Lung microvascular endothelial cell (primary cell): ENCODE measurements at places on chromosomes 5 and 9.

DNA sequence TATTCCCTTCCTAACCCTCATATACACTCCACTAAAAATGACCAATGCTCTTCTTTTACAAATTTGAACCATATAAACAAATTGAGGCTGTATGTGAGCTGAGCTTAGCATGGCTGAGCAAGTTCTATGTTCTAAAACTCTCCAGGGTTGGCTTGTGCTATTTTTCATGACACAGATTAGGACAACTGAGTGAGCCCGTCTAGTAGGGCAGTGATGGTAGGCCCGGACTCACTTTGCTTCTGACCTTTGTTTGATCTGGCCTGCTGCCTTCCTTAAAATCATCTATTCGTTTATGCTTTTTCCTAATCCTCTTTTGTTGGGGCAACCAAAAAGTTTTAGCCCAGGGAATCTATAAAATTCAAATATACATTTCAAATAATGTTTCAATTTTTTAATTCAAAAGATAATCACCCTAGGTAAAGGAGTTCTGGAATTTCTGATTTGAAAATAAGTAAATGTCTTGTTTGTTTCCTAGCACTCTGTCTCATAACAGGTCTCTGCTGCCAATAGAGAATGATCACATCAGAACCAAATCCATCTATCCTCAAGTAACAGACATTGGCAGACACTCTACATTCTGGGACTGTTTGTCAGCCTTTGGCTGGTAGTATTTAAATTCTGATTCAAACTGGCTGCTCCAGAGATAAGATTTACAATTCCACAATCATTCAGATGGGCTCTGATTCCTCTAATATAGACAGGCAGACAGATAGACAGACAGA, 217.0 kb upstream of the TARS1 start:
- DNase-seq, result no peak

DNA sequence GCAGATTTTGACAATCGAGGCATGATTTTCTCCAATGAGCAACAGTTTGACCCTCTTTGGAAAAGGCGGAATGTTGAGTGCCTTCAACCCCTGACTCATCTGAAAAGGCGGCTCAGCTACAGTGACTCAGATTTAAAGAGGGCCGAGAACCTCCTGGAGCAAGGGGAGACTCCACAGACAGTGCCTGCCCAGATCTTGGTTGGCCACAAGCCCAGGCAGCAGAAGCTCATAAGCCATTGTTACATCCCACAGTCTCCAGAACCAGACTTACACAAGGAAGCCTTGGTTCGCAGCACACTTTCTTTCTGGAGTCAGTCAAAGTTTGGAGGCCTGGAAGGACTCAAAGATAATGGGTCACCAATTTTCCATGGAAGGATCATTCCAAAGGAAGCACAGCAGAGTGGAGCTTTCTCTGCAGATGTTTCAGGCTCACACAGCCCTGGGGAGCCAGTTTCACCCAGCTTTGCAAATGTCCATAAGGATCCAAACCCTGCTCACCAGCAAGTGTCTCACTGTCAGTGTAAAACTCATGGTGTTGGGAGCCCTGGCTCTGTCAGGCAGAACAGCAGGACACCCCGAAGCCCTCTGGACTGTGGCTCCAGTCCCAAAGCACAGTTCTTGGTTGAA, 13.6 kb downstream of the PTPDC1 start:
- DNase-seq, result no peak

GRCh38 chr9:110153431-110153830, 54.5 kb downstream of the C9orf152 start:
- DNase-seq, result no peak

DNA sequence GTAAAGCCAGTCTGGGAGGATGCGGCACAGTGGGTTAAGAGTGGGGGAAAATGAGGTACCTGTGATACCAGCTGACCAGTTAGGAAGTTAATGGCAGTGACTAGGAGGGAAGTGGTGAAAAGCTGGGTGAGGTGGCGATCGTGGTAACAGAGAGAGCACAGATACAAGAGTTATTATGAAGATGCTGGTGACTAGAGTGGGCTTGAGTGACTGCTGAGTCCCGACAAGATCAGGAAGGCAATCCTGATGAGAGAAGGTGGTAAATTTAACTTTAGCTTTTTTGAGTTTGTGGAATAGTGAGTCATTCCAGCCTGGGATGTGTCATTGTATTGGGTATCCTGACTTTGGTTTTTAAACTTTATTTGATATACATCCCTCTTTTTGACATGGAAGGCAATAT, 38.8 kb downstream of the CMYA5 start:
- DNase-seq, result no peak

- no peak for DNase-seq
Measured at GRCh38 chr5:59769832-59770231, 123.7 kb downstream of the PDE4D start.

DNA sequence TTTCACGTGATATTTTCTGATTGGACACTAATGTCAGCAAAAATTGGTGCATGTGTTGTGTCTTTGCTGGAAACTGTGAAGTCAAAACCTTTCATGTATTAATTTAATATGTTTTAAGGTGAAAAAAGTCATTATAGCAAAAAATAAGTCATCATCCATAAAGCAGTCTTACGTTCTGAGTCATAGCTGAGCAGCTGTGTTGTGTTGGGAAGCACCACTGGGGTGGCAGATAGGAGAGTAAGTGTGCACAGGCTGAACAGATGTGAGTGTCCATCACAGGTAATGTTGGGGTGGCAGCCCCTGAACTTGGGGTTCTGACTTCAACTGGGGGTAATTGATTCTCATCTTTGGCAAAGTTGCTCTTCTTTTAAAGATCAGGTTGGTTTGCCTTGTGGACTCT, 156.8 kb downstream of the NXNL2 start:
- no peak for DNase-seq

GRCh38 chr9:69249337-69249736, 75.3 kb downstream of the TJP2 start:
- DNase-seq, result peak; percentile 68

DNA sequence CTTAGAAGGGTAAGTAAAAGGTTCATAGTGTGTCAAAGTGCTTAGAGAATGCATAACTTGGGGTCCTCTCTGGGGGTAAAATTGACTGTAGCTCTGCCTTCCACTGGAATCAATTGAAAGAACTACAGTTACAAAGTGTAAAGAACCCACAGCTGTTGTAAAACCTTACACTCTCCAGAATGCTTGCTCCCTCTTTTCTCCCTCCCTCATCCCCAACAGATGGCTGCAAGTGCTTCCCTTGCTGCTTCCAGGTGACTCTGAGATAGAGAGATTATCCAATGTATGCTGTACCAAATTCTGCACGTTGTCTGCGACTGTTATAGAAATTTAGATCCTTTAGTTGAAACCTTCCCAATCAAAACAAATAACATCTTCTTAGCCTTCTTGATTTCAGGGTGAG, 126.0 kb downstream of the STK32A start:
- DNase-seq, result no peak

DNA sequence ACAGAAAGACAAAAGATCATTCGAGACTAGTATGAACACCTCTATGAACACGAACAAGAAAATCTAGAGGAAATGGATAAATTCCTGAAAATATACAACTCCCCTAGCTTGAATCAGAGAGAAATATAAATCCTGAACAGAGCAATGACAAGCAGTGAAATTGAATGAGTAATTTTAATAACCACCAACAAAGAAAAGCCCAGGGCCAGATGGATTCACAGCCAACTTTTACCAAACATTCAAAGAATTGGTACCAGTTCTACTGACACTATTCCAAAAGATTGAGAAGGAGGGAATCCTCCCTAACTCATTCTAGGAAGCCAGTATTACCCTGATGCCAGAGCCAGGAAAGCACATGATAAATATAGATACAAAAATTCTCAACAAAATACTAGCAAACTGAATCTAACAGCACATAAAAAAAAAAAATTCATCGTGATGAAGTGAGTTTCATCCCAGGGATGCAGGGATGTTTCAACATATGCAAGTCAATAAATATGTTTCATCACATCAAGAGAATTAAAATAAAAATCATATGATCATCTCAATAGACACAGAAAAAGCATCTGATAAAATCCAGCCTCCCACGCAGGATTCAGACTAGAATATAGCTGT, 25.2 kb upstream of the PTGER4 start:
- DNase-seq, result no peak
